ENCODE measurements at places on chromosomes 5 and 9.

DNA sequence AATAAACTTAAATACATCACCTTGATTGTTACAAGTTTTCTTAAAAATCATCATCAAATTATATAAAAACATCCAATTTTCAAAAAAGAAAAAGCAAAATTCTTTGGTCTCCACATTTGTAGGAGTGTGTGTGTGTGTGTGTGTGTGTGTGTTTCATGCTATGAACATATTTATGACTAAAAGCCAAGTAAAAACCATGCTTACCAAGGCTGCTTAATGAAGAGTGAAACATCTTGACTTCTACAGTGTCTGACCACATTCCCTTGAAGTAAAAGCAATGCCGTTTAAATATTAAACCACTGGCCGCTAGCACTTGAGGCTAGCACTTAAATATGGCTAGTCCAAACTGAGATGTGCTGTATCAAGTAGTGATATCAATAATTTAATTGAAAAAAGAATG lies 549.1 kb upstream of the CCNG1 start:
- DNase-seq, result no peak

- no peak for DNase-seq
Observed at GRCh38 chr5:106873568-106873967, 797.2 kb downstream of the EFNA5 start.

- no peak for DNase-seq
Observed at GRCh38 chr5:164688437-164688836, 1183.0 kb downstream of the MAT2B start.

- no peak for DNase-seq
Observed at GRCh38 chr5:35832762-35833161, 23.9 kb upstream of the IL7R start.

GRCh38 chr9:129569502-129570449 lies 51.1 kb downstream of the C9orf50 start:
- DNase-seq, result no peak
